ENCODE measurements at places on chromosomes 2 and 18.

DNA sequence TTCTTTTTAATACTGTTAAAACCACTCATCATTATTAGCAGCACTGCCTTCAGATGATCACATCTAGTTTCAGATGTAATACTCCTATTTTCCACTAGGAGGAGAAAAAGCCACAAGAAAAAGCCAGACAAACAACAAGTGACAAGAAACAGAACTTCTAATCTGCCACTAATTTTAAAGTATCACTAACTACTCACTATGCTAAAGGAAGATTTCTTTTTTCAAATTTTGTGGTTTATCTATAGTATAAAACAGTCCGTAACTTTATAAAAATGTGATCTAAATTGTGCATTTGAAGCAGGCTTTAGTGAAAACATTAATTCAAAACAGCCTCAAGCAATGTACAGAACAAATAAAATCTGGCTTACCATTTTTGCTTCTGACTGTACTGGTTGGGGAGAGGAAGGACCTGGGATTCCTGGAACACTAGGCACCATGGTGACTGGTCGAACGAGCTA is 56.8 kb downstream of the ATF2 start:
- no peak for DNase-seq

- no peak for DNase-seq
Observed at GRCh38 chr18:54279477-54280219, 10.3 kb downstream of the POLI start.

DNA sequence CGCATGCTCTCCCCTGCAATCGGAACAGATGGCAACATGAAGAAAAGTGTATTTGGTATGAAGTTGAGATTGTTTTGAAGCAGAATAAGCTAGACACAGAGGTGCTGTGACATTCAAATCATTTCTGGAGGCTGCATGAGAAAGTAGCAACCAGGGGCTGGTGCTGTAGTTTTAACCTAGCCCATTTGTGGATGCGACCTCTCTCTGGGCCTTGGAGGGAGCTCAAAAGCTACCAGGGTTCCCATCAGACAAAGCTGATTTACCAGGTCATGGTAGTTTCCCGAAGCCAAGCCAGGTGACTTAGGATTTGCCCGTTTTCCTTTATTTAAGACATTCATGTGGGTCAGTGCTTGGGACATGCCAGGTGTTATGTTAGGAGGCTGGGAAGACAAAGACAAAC is 77.5 kb downstream of the CIB4 start:
- no peak for DNase-seq

DNA sequence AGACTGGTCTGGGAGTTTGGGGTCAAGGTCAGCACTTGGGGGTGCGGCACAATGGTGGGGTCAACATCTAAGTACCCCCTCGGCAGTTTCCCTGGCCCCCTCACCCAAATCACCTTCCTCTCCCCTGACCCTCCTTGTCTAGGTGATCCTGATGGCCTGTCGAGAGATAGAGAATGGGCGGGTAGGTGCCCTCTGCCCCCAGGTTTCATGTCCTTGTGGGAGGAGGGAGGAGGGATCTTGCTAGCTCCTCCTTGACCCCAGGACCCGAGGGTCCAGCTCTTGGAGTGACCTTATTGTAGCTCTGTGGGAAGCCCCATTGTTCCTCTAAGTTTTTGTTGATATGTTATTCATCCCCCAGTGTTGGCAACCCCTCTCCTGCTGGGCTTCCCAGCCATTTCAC is 3.6 kb downstream of the PTPN18 start:
- no peak for DNase-seq

GRCh38 chr2:173943738-173944137 is 21.4 kb downstream of the SP3 start:
- no peak for DNase-seq

DNA sequence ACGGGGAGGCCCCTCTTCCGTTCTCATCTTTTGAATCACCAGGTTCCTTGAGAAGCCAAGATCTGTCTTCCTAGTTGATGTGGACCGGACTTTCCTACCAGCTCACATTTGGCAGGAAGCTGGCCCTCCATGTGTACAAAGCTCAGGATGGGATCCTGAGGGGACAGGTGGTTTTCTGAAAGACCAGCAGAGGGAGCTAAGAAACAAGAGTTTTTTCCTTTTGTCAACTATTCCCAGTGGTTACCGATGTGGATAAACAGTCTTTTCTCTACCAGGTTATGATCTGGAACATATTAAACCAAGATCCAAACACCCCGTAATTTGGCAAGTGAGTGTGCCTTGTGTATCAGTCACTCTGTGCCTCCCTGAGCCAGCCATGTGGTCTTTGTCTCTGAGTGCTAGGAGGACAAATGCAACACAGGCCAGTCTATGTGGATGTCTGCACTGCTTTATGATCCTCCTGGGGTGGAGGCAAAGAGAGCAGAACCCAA is 25.1 kb upstream of the ARHGAP25 start:
- no peak for DNase-seq

DNA sequence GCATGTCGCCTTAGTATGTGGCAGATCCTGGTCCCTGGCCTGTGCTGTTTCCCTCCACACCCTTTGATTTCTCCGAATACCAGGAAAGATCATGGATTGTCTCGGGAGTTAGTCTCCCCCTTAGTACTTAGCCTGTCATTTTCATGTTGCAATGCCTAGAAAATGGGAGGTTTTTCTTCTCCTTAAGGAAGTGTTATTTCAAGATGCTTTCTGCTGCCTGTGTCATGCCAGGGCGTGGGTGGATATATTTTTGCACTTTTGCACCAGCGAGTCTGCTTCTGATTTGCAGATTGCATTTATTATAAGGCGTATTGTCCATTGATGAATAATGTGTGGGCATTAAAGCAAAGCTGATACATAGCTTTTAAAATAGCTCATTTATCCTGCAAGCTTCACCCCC is 223.5 kb downstream of the NEDD4L start:
- DNase-seq = no peak

DNA sequence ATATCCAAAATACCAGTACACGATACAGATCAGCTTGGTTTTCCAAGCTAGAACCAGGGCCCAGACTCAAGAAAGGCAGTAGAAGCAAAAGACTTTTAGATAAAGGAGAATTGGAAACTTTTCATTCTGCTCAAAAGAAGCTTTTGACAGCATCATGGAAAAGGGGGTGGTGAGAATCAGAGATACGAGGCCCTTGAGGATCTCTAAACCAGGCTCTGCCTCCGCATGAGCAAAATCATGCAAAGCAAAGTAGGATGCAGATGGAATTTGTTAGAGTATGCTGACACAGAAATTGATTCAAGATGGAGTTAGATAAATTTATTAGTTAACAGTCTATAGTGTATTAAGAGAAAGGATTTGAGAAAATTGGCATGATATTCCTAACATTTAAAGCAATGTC is 39.8 kb downstream of the FAM98A start:
- DNase-seq = no peak

DNA sequence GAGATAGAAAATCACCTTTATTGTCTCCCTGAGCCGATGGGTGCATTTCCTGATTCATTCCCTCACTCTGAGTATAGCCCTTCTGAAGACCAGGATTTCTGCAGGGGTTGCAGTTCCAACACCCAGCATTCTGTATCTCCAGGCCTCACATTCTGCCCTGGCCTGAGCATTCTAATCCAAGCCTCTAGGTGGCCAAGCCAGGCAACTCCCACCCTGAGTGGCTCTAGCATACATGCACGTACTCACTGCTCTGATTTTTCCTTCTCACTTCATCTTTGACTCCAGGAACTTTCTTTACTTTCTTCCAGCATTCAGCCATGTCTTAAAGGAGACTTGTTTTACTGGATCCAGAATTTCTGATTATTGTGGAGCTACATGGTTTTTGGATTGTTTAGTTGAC is 100.7 kb upstream of the STK39 start:
- no peak for DNase-seq

- DNase-seq = no peak
Observed at GRCh38 chr18:9951022-9951859, 37.4 kb downstream of the VAPA start.

GRCh38 chr2:232315049-232315922 is 63.3 kb upstream of the ALPP start:
- DNase-seq = peak; percentile 65

GRCh38 chr2:170843656-170844055 is 27.0 kb downstream of the GAD1 start:
- no peak for DNase-seq

GRCh38 chr2:6854416-6854815 is 11.3 kb downstream of the CMPK2 start:
- no peak for DNase-seq

- no peak for DNase-seq
Observed at GRCh38 chr2:168895771-168896170, 5.3 kb upstream of the G6PC2 start.

DNA sequence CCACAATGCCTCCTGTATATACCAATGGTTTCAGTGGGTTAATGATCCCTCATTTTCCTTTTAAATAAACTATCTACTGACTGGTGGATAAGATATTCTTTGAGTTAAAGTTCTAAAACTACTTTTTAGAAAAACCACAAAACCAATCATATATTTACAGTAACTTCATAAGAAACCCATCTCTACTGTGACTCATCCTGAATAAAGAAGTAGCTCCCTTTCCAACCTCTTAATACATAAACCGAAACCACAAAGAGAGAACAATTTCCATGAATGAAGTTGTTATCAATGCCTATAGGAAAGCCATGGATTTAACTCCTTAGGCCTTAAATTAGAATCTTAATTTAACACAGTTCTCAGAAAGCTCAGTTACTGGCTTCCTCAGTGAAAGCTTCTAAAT is 227.0 kb upstream of the SMAD7 start:
- DNase-seq = no peak

DNA sequence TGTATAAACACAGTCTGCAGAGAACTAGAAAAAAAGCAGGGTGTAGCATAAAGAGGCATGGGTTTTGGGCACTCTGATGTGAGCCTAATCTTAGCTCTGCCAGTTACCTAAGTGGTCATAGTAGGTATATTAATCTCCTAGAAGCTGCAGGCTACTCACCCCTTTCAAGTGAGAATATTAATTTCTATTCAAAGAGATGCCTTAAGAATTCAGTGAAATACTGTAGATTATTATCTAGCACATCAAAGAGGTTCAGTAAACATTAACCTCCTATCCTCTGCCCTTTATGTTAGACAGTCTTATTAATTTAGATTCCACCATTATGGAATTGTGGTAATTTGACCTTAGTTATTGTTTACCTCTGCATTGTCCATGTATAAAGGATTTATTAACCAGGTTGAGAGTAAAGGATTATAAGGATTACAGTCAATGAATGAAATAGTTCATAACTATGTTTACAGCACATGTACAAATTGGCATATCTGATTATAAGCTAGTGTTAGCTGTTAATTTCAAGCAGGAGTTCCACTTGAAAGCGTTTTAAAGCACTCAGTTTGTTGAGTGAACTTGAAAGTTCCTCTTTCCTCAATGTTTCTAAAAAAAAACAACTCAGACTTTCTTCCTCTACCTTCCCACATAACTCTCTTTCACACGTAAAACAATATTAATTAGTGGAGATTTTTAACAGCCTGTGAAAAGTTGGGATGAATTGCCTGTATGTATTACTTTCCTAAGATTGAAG is 150.6 kb upstream of the EPC2 start:
- no peak for DNase-seq

- DNase-seq = no peak
Observed at GRCh38 chr2:132884292-132884691, 214.3 kb upstream of the LYPD1 start.

- DNase-seq = no peak
Observed at GRCh38 chr2:239106314-239106908, 258.5 kb downstream of the TWIST2 start.

- DNase-seq = no peak
Observed at GRCh38 chr2:150609831-150610582, 122.5 kb upstream of the RND3 start.

DNA sequence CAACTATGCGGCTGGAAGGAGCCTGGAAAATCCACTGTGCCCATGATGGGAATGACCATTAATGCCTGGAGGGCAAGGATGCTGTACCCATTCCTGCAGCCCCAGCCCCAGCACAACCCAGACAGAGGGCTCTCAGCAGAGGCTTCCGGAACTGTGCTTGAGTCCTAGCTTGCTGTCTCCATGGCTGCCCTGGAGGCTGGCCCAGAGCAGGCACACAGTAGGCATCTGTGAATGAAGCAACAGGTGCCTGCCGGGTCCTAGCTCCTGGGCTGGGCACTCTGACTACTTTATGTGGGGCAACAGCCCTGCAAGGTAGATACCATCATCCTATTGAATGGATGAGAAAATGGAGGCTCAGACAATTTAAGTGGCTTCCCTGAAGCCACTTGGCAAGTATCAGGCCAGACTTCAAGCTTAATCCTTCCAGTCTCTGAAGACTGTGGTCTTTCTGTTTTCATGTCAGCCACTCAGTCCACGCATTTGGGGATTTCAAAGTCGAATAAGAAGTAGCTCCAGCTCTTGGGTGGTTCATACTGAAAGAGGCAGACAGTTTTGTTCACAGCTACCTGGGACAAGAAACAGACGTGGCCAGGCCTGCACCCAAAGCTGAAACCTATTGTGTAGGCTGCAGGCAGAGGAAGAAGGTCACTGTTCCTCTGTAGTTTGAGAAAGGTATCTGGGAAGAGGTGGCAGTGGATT is 237.5 kb downstream of the ZBTB7C start:
- DNase-seq = no peak

GRCh38 chr2:91442246-91442905 is 2750.9 kb downstream of the RPIA start:
- DNase-seq = no peak

DNA sequence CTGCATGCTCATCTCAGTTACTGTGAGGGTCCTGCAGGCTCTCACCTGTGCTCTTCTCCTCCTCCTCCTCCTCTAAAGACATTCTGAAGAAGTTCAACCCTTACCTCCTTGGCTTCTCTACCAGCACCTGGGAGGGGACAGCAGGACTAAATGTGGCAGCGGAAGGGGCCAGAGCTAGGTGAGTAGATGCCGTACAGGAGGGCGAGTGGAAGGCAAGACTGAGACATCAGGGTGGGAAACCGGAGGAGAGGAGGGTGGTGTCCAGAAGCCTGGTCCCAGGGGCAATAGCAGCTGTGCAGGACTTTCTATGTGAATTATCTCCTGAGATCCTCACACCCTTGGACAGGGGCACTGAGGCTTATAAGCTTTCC is 124.9 kb downstream of the PLB1 start:
- no peak for DNase-seq

DNA sequence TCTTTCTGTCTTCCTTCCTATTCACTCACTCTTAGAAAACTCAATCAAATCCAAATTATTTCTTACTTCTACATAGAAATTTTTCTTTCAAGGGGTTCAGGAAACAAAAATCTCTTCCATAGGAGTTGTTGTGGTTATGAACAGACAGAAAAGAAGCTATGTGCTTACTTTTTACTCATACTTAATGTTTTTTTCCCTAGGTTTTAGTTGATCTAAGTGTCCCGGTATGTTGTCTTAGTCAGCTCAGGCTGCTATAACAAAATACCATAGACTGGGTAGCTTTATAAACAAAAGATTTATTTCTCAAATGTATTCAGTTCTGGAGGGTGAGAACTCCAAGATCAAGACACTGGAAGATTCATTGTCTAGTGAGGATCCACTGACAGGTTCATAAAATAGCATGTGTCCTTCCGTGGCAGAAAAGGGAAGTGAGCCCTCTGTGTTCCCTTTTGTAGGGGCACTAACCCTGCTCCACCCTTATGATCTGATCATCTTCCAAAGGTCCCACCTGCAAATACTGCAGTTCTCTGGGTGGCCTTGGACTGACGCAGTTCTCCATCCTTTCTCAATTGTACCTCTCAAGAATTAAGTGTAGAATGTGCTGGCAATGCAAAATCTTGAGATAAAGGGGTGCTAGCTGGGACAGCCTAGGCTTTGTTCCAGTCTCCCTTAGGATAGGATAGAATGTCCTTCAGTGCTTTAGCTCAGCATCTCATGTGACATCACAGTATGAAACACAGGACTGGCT is 14.4 kb upstream of the VRK2 start:
- DNase-seq = no peak

- no peak for DNase-seq
Observed at GRCh38 chr2:14700753-14701152, 68.2 kb downstream of the LRATD1 start.
